Motor neuron (in vitro differentiated cells): ENCODE measurements at places on chromosomes 12 and 14. TPM values are rescaled to one million over a fixed set of nuclear protein-coding genes. Genes with fewer than 3 reads are reported as not detected.

GRCh38 chr14:23881282-23881681 is 72.3 kb upstream of the DHRS4 start:
- peak; percentile 74 for ATAC-seq

- ATAC-seq: peak; percentile 74
Observed at GRCh38 chr12:93302331-93303229, 75.1 kb upstream of the NUDT4 start.

- peak; percentile 15 for ATAC-seq
Observed at GRCh38 chr12:65501093-65501621, 222.7 kb downstream of the MSRB3 start.

DNA sequence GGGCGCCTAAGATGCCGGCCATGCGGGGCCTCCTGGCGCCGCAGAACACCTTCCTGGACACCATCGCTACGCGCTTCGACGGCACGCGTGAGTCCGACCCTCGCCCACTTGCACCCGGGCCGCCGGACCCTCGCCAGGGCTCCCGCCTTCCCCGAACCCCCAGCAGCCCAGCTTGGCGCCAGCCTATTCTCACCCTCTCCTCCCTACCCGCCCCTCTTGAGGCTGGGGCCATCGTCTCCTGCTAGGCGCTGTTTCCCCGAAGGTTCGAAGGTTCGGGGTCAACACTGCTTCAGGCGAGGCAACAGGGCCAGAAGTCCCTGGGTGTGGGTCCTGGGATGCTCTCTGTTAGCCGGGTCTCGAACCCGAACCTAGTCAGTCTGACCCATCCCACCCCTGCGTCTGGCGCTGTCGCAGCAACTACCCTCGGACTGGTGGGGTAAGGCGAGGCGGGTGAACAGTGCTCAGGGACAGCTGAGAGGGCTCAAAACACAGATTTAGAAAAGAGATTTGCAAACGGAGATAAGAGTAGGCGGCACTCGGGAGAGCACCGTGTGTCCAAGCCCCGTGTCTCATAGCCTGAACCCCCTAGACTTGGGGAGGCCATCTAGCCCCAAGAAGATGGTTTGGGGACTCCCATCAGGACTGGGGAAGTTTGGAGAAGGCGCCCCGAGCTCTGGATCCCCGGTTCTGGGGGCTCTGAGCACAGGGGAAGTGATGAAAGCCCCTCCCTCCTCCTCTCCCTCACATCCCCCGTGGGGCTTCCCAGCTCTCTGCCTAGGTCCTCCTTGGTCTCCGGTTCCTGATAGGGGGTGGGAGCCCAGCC is 787 bp downstream of the KCNH3 start:
- ATAC-seq: no peak

DNA sequence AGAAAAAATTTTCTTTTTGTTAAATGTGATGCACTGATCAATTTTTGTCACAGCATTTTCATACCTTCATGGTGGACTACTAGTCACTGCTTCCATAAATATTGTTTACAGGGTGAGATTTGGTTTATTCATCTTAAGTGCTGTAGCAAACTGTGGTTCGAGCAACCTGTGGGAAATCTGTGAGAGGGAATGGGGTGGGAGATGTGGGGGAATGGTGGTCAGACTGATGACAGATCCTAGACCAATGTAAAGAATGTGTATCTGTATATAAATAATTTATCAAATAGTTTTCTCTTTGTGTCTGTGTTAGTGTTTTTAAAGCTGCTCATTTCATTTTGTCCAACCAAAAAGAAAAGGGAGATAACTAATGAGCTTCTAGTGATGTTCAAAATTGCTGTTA is 26.7 kb downstream of the CSRP2 start:
- ATAC-seq: no peak

DNA sequence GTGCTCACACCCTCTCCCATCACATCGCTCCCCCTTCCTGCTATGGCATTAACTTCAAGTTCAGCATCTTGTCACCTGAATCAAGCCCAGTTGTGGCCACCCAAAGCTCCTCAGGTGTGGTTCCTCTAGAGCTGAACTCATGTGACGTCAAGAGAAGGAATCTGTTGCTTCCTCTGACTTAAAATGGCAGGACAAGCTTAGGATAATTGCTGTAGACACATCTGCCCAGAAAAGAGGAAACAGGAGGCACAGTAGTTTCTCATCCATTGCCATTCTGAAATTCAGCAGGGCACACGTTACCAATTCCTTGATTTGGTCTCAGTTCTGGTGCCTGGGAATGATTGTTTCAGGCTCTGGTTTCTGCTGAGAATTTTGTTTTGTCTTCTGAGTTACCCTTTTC is 52.1 kb downstream of the RCOR1 start:
- no peak for ATAC-seq

GRCh38 chr12:26737487-26738030 is 95.4 kb downstream of the ITPR2 start:
- ATAC-seq: no peak

The BMP4 gene
- total RNA-seq: 20.3 and 26.0 TPM in 2 replicates
